ENCODE measurements at places on chromosomes 3 and 15.
A peak's percentile ranks its signal among the peaks of the same experiment; 100 is the strongest.

DNA sequence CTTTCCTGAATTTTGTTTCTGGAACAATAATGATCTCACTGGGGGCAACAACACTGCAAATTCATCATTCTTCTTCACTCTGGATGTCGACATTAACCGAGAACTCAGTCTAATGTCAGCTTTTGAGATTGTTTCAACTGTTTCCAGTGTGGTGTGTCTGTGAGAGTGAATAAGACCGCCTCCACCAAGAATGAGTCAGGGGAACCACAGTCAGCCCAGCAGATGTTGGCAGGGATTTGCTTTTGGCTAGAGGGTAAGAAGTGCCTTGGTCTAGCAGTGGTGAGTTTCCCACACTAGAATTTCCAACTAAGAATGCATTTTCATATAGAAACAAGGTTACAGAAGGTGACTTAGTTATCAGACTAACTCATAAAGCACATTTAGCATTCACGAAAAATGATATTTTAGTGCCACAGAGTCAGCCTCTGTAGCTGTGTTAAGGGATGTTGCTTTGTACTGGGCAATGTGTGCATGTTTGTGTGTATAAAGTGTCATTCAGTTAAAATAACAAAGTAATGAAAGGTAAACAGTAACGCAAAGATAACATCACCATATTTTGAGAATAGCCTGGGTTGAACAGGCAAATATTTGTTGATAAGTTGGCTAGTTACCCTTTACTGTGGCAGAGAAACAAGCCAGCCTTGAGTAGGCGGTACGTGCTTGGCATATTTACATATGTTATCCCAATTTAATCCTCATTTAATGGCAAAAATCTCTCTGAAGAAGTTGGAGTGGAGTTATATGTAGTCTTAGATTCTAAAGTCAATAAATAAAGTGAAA is 33.8 kb downstream of the DRD3 start:
- no peak overlapping the region for H3K4me3 ChIP-seq
- peaks cover 9% of the 10 kb centered on the region for H3K4me1 ChIP-seq
- H3K36me3 ChIP-seq, result no peaks in the 10 kb centered on the region
- peak overlapping the region; percentile 55 for H3K27ac ChIP-seq
- no peaks in the 10 kb centered on the region for H3K27me3 ChIP-seq

DNA sequence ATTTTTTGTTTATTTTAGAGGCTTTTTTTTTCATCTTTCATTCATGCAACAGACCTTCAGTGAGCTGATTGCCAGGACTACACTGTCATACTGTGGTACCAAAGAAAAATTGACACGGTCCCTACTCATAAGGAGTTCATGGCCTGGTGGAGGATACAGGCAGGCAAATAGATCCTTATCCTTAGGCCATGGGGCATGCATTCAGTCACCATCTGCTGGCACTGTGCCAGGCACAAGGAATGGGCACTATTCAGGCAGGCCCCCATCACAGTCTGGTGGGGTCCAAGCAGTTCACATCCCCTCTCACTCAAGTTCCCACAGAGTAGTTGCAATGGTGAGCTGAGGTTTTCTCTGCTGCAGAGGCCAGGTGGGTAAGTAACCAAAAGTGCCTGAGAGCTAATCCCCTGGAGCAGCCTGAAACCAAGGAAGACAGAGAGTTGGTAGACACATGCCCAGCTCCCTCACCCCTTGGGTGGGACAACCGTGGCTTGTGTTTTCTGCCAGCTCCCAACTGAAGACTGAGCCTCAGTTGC is 17.3 kb downstream of the CISH start:
- H3K36me3 ChIP-seq, result peaks cover 51% of the 10 kb centered on the region
- peaks cover 83% of the 10 kb centered on the region for H3K4me1 ChIP-seq
- DNase-seq, result no peak
- H3K27ac ChIP-seq, result peak overlapping the region; percentile 99

GRCh38 chr3:111081008-111081545 is 9.5 kb downstream of the NECTIN3 start:
- H3K27ac ChIP-seq, result no peak overlapping the region
- peaks cover 2% of the 10 kb centered on the region for H3K27me3 ChIP-seq
- no peaks in the 10 kb centered on the region for H3K36me3 ChIP-seq
- no peak overlapping the region for H3K4me3 ChIP-seq
- no peak for DNase-seq
- H3K4me1 ChIP-seq, result peaks cover 8% of the 10 kb centered on the region

GRCh38 chr15:101138913-101139880 is 112.7 kb downstream of the CHSY1 start:
- no peaks in the 10 kb centered on the region for H3K27me3 ChIP-seq
- H3K36me3 ChIP-seq, result no peaks in the 10 kb centered on the region
- DNase-seq, result no peak
- peaks cover 23% of the 10 kb centered on the region for H3K4me1 ChIP-seq
- H3K27ac ChIP-seq, result no peak overlapping the region
- H3K4me3 ChIP-seq, result no peak overlapping the region

DNA sequence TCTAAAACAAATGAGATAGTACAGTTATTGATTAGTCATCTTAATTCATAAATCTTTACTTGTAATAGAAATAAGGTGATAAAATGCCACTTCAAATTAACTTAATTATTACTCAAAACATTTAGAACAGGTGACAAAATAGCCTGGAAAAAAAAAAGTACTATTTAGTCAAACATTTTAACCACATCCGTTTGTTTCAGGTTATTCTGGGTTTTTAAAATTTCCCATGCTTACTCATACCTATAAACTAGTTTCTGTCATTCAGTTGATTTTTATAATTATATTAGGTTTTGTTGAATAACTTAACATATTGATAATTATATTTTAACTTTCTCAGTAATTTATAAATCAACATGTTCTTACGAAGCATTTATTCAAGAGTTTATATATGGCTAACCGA is 483.0 kb downstream of the ROBO1 start:
- H3K4me3 ChIP-seq, result no peak overlapping the region
- no peak for DNase-seq
- no peaks in the 10 kb centered on the region for H3K4me1 ChIP-seq
- H3K27me3 ChIP-seq, result no peaks in the 10 kb centered on the region

DNA sequence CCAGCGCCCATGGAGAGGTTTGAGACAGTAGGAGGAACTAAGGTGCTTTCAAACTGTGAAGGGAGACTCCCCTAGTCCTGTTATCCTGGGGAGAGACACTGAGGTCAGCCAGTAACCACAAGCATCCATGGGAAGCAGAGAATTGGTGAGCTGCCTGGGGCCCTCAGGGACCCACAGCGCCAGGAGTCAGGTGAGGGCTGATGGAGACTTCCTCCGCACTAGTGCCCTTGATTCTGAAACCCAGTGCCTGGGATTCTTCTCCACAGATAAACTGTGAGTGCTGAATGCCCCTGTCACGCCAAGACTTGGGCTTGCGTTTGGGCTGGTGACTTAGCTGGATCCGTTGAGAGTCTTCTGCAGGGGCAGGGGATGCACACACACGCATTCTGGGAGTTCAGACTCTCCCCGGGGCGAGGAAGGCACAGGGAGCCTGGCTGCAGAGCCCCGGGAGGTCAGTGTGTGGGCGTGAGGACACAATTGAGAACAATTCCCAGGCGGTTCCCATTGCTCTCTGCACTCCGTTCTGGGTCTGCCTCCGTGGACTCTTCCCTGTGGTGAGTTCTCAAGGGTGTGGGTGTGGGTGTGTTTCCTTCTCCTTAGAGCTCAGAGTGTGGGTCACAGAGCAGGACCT is 37.9 kb upstream of the SLCO2A1 start:
- H3K36me3 ChIP-seq, result no peaks in the 10 kb centered on the region
- H3K4me3 ChIP-seq, result no peak overlapping the region
- no peaks in the 10 kb centered on the region for H3K27me3 ChIP-seq
- H3K27ac ChIP-seq, result no peak overlapping the region
- no peak for DNase-seq
- H3K4me1 ChIP-seq, result no peaks in the 10 kb centered on the region

DNA sequence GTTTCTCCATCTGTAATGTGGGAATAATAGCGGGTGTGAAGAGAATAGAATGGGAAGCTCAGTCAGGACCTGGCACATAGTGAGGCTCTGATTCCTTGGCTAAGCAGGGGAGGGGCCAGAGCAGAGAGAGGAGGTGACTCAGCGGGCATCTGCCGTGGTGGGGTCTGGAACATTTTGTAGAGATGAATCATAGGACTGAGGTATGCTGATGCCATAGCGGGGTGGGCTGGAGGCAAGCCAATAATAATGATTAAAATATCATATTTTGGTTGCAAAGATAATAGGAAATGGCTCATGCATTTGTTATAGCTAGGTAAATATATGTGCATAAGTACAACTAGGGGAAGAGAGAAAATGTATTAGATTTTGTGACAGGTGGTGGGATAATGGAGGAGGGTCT is 11.2 kb downstream of the TGM4 start:
- H3K36me3 ChIP-seq, result no peaks in the 10 kb centered on the region
- H3K27me3 ChIP-seq, result peaks cover 22% of the 10 kb centered on the region
- no peaks in the 10 kb centered on the region for H3K4me1 ChIP-seq
- no peak overlapping the region for H3K4me3 ChIP-seq

DNA sequence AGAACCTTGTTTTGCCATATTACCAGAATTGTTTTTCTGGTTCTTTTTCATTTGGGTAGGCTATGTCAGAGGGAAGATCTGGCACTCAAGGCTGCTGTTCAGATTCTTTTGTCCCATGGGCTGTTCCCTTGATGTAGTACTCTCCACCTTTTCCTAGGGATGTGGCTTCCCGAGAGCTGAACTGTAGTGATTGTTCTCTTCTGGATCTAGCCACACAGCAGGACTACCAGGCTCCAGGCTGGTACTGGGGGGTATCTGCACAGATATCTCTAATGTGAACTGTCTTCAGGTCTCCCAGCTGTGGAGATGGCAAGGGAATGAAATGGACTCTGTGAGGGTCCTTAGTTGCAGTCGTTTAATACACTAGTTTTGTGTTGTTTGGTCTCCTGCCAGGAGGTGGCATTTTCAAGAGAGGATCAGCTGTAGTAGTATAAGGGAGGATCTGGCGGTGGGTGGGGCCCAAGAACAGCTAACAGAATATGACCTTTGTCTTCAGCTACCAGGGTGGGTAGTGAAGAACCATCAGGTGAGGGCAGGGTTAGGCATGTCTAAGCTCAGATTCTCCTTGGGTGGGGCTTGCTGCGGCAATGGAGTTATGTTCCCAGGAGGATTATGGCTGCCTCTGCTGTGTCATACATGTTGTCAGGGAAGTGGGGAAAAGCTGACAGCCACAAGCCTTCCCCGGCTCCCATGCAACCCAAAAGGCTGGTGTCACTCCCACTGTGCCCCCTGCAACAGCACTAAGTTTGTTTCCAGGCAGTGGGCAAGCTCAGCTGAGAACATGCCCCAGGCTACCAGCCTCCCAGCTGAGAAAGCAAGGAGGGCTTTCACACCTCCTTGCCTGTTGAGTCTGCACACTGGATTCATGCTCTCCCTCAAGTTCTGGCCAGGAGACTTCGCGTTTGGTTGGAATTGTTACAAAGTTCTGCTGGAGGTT is 252.5 kb downstream of the ISL2 start:
- H3K27me3 ChIP-seq, result no peaks in the 10 kb centered on the region
- peaks cover 18% of the 10 kb centered on the region for H3K36me3 ChIP-seq
- DNase-seq, result no peak
- H3K27ac ChIP-seq, result no peak overlapping the region
- H3K4me3 ChIP-seq, result no peak overlapping the region
- H3K4me1 ChIP-seq, result no peaks in the 10 kb centered on the region

GRCh38 chr15:33701304-33701696 is 267.0 kb upstream of the CHRM5 start:
- H3K27me3 ChIP-seq, result peaks cover 22% of the 10 kb centered on the region
- H3K4me1 ChIP-seq, result peaks cover 2% of the 10 kb centered on the region
- no peak overlapping the region for H3K4me3 ChIP-seq
- no peaks in the 10 kb centered on the region for H3K36me3 ChIP-seq
- DNase-seq, result no peak

GRCh38 chr3:99119385-99119784 is 217.9 kb upstream of the DCBLD2 start:
- no peak overlapping the region for H3K27ac ChIP-seq
- no peak for DNase-seq
- no peaks in the 10 kb centered on the region for H3K4me1 ChIP-seq
- H3K36me3 ChIP-seq, result no peaks in the 10 kb centered on the region

GRCh38 chr3:51942603-51943450 is 664 bp downstream of the PARP3 start:
- peak overlapping the region; percentile 90 for H3K4me3 ChIP-seq
- no peaks in the 10 kb centered on the region for H3K27me3 ChIP-seq
- DNase-seq, result peak; percentile 73
- peaks cover 43% of the 10 kb centered on the region for H3K36me3 ChIP-seq

DNA sequence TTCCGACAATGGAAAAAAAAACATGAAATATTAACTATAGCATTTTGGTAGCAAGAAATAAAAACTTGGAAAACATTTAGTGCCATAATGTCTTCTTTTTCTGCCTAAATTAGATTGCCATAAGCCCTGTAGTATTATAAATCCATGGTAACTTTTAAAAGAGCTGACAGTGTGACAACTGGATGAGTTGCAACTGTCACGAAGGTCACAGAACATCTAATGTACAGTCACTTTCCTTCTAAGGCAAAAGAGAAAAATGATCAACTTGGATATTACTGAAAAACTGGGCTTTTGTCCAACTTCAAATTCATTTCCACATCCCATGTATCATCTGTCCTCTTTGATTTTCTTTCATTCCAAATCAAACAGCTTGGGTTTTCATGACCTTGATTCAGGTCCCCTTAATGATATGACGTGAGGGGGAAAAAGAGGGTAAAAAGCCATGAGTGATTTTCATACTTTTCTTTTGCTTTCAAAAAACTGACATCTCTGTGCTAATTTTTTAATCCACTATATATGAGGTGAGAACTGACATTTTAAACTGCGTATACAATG is 602 bp downstream of the CPB1 start:
- no peak for DNase-seq
- H3K4me3 ChIP-seq, result no peak overlapping the region
- H3K27me3 ChIP-seq, result peaks cover 3% of the 10 kb centered on the region

DNA sequence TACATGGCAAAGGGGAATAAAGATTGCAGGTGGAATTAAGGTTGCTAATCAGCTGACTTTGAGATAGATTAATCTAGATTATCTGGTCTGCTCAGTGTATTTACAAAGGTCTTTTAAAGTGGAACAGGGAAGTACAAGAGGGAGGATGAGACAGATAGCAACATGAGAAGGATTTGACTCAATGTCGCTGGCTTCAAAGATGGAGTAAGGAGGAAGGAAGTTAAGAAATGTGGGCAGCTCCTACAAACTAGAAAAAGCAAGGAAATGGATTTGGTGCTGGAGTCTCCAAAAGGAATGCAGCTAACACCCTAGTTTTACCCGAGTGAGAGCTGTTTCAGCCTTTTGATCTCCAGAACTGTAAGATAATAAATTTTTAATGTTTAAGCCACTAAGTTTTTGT is 180.7 kb upstream of the TTC14 start:
- no peak overlapping the region for H3K27ac ChIP-seq
- no peak for DNase-seq
- H3K4me1 ChIP-seq, result no peaks in the 10 kb centered on the region
